ENCODE measurements at places on chromosomes 3 and 15. TPM values are rescaled to one million over a fixed set of nuclear protein-coding genes. Genes with fewer than 3 reads are reported as not detected.

GRCh38 chr3:167989066-167989465 is 106.7 kb downstream of the GOLIM4 start:
- no peak for DNase-seq

- DNase-seq: no peak
Observed at GRCh38 chr15:77209221-77209620, 138.3 kb upstream of the TSPAN3 start.

GRCh38 chr3:31777092-31777491 is 204.0 kb downstream of the OSBPL10 start:
- no peak for DNase-seq

GRCh38 chr3:125435231-125435630 is 60.1 kb upstream of the ZNF148 start:
- DNase-seq: no peak

DNA sequence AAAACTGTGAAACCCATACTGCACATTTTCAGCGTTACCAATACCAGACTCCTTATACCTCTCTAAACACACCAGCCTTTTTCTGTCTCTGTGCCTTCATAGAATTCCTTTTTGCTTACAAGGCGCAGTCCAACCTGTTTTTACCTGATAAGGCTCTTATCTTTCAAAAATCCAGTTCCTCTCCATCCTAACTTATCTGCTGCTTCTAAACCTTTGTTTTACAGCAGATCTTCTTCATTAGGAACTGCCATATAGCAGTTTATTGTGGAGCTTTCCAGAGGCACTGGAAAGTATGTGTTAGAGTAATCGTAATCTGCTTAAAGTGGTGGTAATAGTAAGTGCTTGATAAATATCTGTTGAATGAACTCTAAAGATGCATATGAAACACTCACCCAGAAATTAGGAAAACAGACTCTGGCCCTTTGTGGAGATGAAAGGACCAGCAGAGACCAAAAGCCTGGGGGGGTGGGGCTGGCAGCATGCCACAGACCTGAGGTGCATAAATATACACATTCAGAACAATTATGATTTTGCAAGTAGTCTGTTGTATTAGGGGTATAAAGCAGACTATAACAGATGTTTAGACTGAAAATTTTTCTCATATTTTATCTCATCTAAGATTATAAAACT is 29.3 kb downstream of the PPP2R3A start:
- DNase-seq: no peak

OR5K2 gene
- not detected for total RNA-seq

LRRC49 gene
- total RNA-seq: 13.2 TPM

NR2E3 gene
- 0.43 TPM for total RNA-seq

DNA sequence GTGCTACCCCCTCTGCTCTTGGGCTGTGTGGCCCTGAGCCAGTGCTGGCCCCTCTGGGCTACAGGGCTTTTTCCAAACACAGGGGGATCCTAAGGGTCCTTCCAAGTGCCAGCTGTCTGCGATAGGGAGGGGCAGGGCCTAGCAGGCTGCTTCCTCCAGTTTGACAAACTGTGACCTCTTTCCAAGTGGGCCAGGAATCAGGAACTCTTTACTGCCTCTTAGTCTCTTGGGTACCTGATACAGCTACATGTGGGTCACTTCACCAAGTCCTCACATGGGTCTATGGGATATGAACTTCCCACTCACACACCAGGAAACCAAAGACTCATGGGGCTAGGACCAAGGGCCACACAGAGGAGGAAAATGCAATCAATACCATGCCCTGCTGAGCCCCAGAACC is 25.4 kb downstream of the SEC61A1 start:
- DNase-seq: no peak

DNA sequence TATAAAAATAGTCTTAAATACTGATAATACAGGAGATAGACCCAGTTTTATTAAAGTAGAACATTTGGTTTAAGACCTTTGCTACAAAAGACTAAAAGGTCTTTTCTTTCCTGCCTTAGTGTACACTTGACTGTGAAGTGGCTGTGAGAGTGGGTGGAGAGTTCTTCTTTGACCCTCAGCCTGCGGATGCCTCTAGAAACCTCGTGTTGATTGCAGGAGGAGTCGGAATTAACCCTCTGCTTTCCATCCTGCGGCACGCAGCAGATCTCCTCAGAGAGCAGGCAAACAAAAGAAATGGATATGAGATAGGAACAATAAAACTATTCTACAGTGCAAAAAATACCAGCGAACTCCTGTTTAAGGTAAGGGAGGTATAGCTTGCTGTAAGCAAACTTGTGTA is 36.5 kb downstream of the OXNAD1 start:
- DNase-seq: no peak
